Ascending aorta (tissue), 2 donors: ENCODE measurements at places on chromosomes 1 and 21.

DNA sequence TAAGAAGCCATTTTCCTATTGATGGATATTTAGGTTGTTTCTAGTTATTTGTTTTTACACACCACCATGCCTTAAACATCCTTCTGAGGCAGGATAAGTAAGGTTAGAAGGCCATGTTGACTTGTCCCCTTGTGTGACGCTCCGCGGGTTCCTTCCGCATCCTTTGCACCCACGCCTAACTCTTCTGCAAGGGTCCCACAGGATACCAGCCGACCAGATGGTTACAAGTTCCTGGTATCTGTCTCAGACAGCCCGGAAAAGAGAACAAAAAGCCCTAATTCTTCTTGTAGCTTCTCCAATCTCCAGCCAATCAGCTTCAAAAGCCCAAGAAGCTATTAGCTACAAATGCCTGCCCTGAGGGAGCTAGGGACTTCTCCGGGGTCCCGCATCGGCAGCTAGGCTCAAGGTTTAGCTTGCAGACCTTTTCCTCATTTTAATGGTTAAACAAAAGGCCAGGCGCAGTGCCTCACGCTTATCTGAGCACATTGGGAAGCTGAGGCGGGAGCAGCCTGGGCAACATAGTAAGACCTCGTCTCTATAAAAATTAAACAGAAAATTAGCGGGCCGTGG lies 4.9 kb upstream of the OTUD3 start:
- no peak overlapping the region for H3K4me3 ChIP-seq
- no peak overlapping the region for H3K27ac ChIP-seq
- no peaks in the 10 kb centered on the region for H3K4me1 ChIP-seq
- no peak for DNase-seq
- H3K27me3 ChIP-seq: no peaks in the 10 kb centered on the region

DNA sequence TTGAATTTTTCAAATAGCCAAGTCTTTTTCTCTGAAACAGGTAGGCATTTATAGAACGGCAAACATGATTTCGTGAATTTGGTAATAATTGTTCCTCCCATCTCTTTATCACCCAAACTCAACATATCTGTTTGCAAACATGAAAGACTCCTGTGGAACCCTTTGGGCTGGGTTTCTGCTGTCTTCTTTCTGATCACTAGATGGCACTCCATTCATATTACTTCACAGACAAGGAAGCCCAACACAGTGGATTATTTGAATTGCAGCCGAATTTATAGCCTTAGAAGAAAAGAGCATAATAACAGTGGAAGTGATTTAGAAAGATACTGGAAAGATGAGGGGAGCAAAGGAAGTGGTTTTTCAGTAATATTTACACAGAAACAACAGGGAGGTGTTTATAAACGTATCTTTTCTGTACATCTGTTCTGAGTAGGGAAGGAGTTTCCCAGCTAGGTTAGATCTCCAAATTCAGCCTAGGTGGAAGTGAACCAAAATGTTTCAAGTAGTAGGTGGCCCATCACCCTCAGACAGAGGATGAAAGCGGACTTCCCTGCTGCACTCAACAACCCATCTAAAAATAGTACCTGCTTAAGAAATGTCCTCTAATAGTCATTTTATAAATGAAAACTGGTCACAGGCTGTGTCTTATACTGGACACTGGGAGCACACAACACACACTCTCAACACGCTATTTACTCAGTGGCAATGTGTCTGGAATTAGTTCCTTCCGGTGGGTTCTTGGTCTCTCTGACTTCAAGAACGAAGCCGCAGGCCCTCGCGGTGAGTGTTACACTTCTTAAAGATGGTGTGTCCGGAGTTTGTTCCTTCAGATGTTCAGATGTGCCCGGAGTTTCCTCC lies 67.6 kb downstream of the MAP3K21 start:
- DNase-seq: no peak
- H3K27me3 ChIP-seq: no peaks in the 10 kb centered on the region
- H3K4me1 ChIP-seq: no peaks in the 10 kb centered on the region
- no peak overlapping the region for H3K27ac ChIP-seq
- H3K4me3 ChIP-seq: no peak overlapping the region

GRCh38 chr1:64654519-64655341 lies 90.1 kb upstream of the RAVER2 start:
- H3K4me1 ChIP-seq: no peaks in the 10 kb centered on the region
- DNase-seq: no peak
- H3K27me3 ChIP-seq: no peaks in the 10 kb centered on the region
- no peaks in the 10 kb centered on the region for H3K36me3 ChIP-seq

DNA sequence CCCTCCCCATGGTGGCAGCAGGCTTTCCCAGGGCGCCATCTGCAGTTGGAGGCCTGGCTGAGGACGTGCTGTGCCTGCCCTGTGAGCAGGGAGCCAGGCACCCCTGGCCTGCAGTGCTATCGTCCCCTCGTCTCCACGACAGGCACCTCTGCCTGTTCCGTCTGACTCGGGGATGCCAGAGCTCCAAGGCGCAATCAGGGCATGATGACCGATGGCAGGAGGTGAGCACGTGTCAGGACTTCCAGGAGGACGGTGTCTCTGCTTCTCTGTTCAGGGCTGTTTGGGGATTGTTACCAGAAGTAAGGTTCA lies 125.2 kb downstream of the PCBP3 start:
- H3K4me3 ChIP-seq: no peak overlapping the region
- H3K27ac ChIP-seq: no peak overlapping the region
- DNase-seq: no peak
- H3K4me1 ChIP-seq: no peaks in the 10 kb centered on the region
- no peaks in the 10 kb centered on the region for H3K27me3 ChIP-seq

DNA sequence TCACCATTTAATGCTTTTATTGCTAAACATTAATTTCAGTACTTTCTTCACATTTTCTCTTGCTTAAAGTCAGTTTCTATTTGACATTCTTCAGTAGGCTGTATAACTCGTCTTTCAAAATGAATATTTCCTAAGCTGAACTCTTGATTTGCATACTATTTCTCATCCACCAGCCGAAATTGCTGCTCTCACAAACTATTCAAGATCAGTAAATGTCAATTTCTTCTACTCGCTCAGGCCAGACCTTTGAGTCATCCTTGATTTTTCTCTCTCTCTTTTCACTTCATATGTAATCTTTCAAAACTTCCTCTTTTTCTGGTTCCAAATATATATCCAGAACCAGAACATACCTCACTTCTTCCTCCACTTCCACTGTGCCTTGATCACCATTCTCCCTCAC lies 990.0 kb downstream of the KCNT2 start:
- no peak overlapping the region for H3K27ac ChIP-seq
- no peaks in the 10 kb centered on the region for H3K36me3 ChIP-seq
- H3K27me3 ChIP-seq: no peaks in the 10 kb centered on the region
- no peak overlapping the region for H3K4me3 ChIP-seq

- DNase-seq: peak; percentile 70
- H3K27ac ChIP-seq: no peak overlapping the region
- H3K4me3 ChIP-seq: no peak overlapping the region
- H3K4me1 ChIP-seq: no peaks in the 10 kb centered on the region
These were observed 138.2 kb downstream of the ZNF326 start for GRCh38 chr1:90133133-90133532.

GRCh38 chr1:193552274-193552673 lies 365.9 kb upstream of the B3GALT2 start:
- no peak overlapping the region for H3K27ac ChIP-seq
- no peak overlapping the region for H3K4me3 ChIP-seq
- no peaks in the 10 kb centered on the region for H3K36me3 ChIP-seq
- no peaks in the 10 kb centered on the region for H3K4me1 ChIP-seq

- no peaks in the 10 kb centered on the region for H3K27me3 ChIP-seq
- peaks cover 84% of the 10 kb centered on the region for H3K36me3 ChIP-seq
- H3K27ac ChIP-seq: no peak overlapping the region
- no peak overlapping the region for H3K4me3 ChIP-seq
- H3K4me1 ChIP-seq: no peaks in the 10 kb centered on the region
These were observed 21.0 kb upstream of the TMEM39B start for GRCh38 chr1:32051706-32052105.

GRCh38 chr1:161335796-161336195 lies 21.6 kb downstream of the SDHC start:
- H3K4me3 ChIP-seq: no peak overlapping the region
- H3K27ac ChIP-seq: no peak overlapping the region
- H3K4me1 ChIP-seq: no peaks in the 10 kb centered on the region
- H3K36me3 ChIP-seq: peaks cover 74% of the 10 kb centered on the region

DNA sequence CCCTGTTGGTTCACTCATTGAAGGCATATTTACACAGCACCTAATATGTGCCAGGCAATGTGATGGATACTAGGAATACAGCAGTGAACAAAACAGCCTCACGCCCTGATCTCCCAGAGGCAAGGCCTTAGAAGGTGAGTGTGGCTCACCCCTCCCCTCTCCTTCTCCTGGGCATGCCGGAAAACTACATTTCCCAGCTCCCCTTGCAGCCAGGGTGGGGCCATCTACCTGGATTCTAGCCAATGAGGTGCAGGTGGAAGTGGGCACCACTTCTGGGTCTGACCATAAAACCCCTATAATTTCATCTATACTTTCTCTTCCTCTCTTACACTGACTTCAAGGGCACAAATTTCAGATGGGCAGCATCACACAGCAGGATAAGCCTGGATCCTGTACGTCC lies 63.8 kb downstream of the FBXO2 start:
- H3K27ac ChIP-seq: no peak overlapping the region
- H3K36me3 ChIP-seq: no peaks in the 10 kb centered on the region
- no peak overlapping the region for H3K4me3 ChIP-seq
- DNase-seq: no peak

DNA sequence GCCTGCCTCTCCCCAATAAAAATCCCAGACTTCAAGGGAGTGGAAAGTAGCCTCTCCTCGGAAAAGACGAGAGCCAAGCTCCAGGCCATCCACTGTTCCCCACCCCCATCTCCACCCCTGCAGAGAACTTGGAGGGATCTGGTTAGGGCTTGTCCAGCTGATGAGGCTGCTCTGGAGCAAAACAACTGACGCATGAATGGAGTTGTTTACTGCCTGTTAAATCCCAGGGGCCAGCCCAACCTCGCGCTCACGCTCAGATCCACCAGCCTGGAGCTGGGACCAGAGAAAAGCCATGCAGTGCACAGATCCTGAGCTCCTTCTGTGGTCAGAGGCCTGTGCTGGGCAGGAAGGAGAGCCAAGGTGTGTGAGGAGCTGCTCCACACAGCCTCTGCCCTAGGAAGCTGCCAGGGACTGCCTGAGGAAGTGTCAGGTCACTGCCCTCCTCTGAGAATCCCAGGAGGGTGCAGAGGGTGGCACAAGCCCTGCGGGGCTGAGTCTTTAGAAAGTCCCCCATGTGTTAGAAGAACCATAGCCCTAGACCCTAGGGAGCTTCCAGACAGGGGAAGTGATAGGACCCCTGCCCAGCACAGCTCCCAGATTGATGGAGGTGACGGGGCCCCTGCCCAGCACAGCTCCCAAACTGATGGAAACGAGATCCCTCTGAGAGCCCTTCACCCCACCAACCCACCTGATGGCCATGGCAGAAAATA lies 109.0 kb upstream of the IPO9 start:
- peak overlapping the region; percentile 97 for H3K27ac ChIP-seq
- H3K36me3 ChIP-seq: peaks cover 7% of the 10 kb centered on the region
- H3K4me3 ChIP-seq: no peak overlapping the region
- peaks cover 58% of the 10 kb centered on the region for H3K4me1 ChIP-seq

GRCh38 chr21:33312121-33312520 lies 12.6 kb upstream of the IFNAR1 start:
- H3K27me3 ChIP-seq: no peaks in the 10 kb centered on the region
- no peaks in the 10 kb centered on the region for H3K4me1 ChIP-seq
- no peaks in the 10 kb centered on the region for H3K36me3 ChIP-seq
- no peak overlapping the region for H3K27ac ChIP-seq

DNA sequence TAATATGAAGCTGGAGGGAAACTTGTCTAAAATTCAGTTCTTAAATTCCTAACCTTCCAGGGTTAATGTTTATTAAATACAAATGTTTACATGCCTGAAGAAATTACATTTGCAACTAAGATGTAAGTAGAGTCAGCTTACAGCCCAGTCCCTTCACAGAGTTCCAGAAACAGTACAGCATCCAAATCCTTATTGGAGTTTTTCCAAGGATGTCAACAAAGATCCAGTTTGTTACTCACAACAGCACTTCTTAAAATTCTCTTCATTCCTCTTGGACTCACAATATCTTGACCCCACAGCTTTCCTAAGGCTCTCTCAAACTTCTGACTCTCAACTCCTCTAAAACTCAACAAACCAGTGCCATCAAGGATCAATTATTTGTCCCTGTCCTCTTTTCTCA lies 50.1 kb upstream of the RWDD3 start:
- DNase-seq: no peak
- no peak overlapping the region for H3K27ac ChIP-seq
- H3K36me3 ChIP-seq: no peaks in the 10 kb centered on the region
- no peaks in the 10 kb centered on the region for H3K27me3 ChIP-seq
- H3K4me3 ChIP-seq: no peak overlapping the region
- H3K4me1 ChIP-seq: no peaks in the 10 kb centered on the region

DNA sequence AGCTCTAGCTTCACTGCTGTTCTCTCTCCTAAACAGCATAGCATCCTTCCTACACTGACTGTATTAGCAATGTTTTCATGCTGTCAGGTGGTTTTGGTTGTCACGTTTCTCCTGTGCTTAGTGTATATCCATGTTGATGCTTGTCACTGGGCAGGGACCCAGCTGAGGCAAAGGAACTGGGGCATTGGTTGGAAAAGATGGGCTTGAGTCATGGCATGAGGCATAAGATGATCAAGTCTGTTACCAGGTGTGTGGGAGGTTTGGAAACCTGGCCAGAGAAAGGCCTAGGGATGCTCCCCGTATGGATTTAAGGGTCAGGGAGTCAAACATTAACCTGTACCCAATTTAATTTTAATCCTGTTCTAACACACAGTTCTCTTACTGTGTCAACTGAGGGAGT lies 69.6 kb downstream of the OSBPL9 start:
- H3K4me1 ChIP-seq: peaks cover 4% of the 10 kb centered on the region
- no peaks in the 10 kb centered on the region for H3K36me3 ChIP-seq
- no peak for DNase-seq
- no peak overlapping the region for H3K27ac ChIP-seq

GRCh38 chr1:68542586-68542985 lies 45.7 kb upstream of the DEPDC1 start:
- H3K27me3 ChIP-seq: no peaks in the 10 kb centered on the region
- no peaks in the 10 kb centered on the region for H3K4me1 ChIP-seq
- H3K27ac ChIP-seq: no peak overlapping the region
- no peaks in the 10 kb centered on the region for H3K36me3 ChIP-seq
- no peak for DNase-seq

DNA sequence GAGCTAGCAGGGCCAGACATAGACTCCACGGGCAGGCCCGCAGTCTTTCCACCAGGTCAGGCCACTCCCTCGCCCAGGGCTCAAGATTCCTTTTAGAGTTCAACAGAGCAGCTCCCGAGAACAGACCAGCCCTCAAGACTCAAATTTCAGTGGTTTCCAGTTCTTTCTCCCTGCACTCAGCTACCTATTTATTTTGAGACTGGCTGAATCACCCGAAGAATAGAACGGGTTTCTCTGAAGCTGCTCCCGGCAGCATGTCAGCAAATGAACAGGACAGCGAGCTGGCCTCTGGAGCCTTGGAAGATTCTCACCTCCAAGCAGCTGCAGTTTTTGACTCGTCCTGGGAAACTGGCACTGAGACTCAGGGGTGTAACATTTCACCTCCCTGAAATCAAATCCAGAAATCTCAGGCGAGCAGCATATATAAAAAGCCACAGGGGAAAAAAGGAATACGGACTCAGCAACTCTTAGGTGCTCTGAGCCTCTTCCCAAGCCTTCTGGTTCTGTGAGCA lies 177.9 kb downstream of the CLIC6 start:
- no peaks in the 10 kb centered on the region for H3K36me3 ChIP-seq
- no peak overlapping the region for H3K27ac ChIP-seq
- no peak overlapping the region for H3K4me3 ChIP-seq
- peaks cover 25% of the 10 kb centered on the region for H3K4me1 ChIP-seq
- DNase-seq: no peak
